Skeletal muscle cell (primary cell): ENCODE measurements at places on chromosomes 3 and 15.

DNA sequence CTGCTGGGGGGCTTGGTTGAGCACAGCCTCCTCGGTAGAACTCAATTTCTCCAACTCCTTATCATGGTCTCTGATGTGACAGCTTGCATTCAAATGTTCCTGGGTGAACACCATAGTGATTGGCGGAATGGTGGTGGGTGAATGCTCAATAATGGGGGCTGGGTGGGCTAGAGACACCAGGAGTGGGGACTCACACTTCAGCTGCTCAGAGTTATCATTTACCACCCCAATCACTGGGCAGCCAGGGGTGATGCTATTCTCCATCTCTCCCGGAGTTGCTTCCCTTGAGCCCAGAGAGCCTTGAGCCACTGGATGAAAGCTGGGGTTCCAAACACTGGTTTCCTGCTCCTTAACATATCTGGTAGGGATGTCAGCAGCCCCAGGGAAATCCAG lies 88.7 kb downstream of the DHX30 start:
- DNase-seq, result no peak

DNA sequence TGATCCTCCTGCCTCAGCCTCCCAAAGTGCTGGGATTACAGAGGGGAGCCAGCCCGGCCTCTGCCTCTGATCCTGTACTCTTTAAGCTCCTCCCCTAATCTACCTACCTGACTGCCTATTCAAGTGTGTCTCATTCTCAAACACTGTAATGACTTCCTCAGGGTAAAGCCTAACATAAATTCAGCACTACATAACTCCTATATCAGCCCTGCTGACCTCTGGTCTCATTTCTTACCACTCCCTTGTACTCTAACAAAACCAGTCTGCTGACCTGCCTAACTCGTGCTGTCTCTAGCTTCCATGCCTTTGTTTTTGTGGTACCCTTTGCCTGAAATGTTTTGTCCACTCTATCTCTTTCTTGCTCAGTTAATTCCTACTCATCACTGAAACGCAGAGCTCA lies 172.1 kb upstream of the IL12A start:
- DNase-seq, result no peak

- DNase-seq, result no peak
Measured at GRCh38 chr15:67836477-67836876, 3.4 kb downstream of the RNU6-1 start.

DNA sequence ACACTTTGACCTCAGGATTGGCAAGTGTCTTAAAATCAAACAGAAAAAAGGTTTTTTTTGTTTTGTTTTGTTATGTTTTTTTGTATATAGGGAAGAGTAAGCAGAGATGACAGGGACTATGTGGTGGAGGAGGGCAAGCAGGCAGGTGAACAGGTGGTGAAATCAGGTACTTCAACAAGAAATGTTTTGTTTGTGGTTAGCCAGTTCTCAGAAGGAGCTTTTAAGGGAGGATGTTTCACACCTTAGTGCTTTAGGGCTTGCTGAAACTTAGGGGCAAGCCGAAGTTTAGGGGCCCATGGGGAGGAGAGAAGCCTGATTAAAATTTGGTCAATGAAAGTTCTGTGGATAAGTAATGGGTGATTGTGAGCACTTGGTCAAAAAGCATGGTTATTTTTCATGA lies 370.7 kb upstream of the SLCO3A1 start:
- no peak for DNase-seq

GRCh38 chr3:155730843-155731242 lies 14.0 kb downstream of the PLCH1 start:
- DNase-seq, result no peak
